ENCODE measurements at places on chromosomes 5 and 9.

DNA sequence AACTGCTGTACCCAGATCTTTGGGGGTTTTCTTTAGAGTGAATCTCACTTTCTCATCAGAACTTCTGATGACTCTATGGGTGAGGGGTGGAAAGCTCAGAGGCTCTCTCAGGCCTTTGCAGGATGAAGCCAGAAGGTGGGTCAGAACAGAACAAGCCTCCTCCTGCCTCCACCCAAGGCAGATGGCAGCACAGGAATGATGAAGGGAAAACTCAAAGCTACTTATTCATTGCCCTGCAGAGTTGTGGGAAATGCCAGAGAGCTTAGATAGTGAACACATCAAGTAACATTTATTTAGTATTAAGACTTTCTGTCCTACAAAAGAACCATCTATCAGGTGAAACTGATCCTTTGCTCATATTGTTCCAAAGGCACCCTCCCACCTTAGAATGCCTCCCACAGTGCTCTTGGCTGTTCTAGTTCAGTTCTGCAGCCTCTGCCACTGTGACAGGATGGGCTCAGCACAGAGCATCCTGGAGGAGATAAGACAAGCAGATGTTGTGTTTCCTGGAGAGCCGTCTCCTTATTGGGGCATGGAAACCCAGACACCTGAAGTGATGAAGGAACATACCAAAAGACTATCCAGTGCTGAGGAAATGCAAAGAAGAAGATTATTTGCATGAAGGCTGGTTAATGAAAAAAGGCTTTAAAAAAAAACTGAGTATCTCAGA, 146.6 kb downstream of the ADAMTS12 start:
- DNase-seq: no peak

DNA sequence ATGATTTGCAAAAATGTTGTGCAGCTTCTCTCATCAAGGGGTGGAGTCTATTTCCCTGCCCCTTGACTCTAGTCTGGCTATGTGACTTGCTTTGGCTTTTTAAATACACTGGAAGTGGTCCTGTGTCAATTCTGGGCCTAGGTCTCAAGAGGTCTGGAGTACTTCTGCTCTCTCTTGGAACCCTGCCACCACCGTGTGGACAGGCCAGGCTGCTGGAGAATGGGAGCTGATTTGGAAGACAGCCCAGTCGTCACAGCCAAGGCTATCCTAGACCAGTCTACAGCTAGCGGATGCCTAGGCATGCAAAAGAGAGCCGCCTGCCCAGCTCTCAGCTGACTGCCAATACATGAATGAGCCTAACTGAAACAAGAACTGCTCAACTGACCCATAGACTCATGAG, 56.7 kb upstream of the CLINT1 start:
- DNase-seq: no peak

GRCh38 chr5:39670391-39670790, 245.6 kb upstream of the DAB2 start:
- no peak for DNase-seq

GRCh38 chr5:126965061-126965475, 65.3 kb downstream of the MARCHF3 start:
- DNase-seq: no peak

GRCh38 chr5:90096415-90097081, 313.0 kb downstream of the CETN3 start:
- DNase-seq: peak; percentile 0

GRCh38 chr5:172450861-172451695, 3.2 kb downstream of the SH3PXD2B start:
- peak; percentile 27 for DNase-seq

DNA sequence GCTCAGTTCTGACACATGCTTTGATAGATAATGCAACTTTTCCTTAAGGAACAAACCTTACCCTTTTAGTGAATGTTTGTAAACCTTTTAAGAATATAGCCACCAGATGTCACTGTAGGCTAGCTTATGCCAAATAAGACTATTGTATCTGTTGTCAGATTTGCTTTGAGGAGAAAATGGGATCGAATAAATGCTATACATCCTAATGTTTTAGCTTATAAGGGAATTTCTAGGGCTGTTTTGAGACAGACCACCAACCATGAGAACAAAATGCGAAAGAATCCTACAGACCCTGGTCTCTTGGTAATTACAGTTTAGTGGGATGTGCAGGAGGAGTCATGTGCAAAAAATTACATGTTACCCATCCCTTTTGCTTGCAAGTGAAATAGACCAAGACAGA, 127.6 kb upstream of the NMUR2 start:
- DNase-seq: no peak

DNA sequence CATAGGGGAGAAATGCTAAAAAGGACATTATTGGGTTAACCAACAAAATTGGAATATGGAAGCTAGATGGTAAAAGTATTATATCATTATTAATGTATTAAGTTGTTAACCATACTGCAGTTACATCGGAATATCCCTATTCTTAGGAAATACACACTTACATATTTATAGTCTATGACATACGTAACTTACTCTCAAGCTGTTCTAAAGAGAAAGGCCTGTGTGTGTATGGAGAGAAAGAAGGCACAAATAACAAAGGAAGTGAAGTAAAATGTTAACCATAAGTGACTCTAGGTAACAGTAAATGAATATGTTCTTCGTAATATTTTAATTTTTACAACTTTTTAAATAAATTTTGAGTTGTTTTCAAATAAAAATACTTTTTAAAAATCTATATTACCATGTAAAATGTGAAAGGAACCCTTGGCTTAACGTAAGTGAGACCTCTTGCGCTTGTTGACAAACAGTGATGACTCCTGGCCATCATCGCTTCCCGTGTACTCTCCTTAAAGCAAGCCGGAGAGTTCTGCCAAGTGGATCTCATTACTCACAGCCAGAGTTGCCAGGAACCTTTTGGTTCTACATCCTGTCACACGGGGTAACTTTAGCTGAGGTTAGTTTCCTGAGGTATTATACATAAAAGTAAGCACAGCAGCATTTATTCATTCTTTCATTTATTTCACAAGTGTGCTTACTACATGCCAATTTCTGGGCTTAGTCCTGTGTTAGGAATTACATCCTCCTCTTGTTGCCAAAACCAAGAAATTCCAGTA, 165.4 kb downstream of the EPB41L4A start:
- DNase-seq: no peak

DNA sequence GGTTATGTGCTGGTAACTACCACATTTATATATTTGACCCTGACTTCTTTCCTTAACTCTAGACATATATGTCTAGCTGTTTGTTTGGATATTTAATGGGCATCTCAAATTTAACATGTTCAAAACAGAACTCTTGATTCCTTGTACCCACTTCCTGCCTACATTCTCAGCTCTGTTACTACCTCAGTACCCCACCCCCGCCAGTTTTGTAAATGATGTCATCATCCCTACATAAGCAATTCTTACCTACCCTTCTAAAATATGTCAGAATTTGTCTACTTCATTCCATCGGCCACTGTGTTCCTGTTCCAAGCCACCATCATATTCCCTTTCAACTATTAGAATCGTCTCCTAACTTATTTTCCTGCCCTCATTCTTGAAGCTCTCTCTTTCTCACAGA, 4.8 kb downstream of the RAD50 start:
- no peak for DNase-seq

DNA sequence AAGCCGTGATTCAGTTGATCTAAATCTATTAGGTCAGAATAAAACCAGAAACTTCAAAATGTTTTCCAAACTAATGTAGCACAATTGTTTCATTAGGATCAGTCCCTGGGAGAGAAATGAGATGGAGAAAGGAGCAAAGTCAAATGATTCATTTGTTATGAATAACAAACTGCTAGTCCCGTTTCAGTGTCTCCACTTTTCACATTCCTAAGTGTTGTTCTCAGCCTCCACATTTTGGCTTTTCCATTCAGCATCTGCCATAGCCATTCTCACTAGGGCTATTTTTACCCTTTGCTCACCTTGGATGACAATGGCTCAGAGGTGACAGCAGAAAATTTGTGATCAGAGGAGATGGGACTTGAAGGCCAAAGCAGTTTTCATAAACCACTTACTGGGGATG, 314.1 kb upstream of the KIF2A start:
- no peak for DNase-seq

GRCh38 chr5:54049144-54049543, 261.2 kb downstream of the ARL15 start:
- DNase-seq: no peak

- no peak for DNase-seq
Measured at GRCh38 chr9:18109675-18110074, 364.3 kb upstream of the ADAMTSL1 start.

- DNase-seq: no peak
Measured at GRCh38 chr9:96044401-96044800, 168.9 kb downstream of the ERCC6L2 start.

DNA sequence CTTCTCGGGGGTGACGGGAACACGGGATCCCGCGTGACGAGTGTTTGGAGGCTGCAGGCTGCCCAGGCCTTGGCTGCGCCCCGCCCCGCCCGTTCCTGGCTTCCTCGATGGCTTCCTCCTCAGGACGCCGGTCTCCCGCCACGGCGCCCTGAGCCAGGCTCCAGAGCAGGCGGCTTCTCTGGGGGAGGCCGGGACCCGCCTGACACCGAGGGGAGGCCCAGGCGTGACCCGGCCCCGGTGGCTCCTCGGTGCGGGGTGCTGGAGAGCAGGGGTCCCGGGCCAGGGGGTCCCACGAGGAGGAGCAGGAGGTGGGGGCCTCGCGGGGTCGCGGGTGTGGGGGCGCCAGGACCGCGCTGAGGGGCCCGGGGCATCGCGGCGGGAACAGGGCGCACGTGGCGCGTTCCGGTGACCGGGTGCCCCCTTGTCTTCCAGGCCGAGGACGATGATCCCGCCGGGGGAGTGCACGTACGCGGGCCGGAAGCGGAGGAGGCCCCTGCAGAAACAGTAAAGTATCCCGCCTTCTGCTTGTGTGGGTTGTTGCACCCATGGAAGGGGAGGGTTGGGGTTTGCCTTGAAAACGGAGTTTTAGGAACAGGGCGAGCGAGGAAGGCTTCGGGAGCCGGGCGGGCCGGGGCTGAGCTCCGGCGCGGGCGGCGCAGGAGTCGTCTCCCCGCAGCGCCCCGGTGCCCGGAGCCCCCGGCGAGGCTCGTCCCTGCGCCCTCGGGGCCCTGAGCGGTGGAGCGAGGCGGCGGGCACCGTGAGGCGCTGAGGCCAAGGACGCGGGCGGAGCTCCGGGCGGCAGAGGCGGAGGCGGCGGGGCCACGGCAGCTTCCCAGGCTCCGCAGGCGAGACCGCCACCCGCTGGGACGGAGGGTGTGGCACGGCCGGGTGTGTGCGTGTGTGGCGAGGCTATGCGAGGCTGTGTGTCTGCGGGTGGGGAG, 22.2 kb downstream of the AHRR start:
- DNase-seq: peak; percentile 25

GRCh38 chr5:176916337-176916736, 17.2 kb upstream of the HK3 start:
- DNase-seq: no peak

DNA sequence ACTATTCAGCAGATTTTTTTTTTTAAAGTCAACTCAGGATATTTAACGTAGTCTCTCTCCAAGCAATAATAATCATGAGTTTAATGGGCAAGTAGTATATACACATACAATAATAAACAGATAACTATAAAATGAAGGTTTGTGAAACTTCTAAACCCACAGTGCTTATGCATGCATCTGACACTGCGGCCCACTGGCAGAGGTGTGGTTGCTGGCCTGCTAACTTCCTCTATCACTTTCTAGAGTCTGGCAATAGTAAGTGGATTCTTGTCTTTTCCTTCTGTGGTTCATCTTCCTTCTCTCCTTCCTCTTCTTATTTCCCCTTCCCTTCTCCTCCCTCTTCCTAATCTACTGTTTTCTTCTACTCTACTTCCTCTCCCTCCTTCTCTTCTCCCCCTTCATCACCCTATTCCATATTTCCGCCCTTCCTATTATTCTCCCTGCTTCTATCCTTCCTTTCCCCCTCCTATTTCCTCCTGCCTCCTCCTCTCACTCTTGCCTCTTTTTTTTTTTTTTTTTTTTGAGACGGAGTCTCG, 18.6 kb upstream of the AGXT2 start:
- DNase-seq: no peak

GRCh38 chr5:87741881-87742280, 329.2 kb upstream of the CCNH start:
- no peak for DNase-seq

- DNase-seq: no peak
Measured at GRCh38 chr5:64637144-64637543, 53.2 kb upstream of the SHISAL2B start.

DNA sequence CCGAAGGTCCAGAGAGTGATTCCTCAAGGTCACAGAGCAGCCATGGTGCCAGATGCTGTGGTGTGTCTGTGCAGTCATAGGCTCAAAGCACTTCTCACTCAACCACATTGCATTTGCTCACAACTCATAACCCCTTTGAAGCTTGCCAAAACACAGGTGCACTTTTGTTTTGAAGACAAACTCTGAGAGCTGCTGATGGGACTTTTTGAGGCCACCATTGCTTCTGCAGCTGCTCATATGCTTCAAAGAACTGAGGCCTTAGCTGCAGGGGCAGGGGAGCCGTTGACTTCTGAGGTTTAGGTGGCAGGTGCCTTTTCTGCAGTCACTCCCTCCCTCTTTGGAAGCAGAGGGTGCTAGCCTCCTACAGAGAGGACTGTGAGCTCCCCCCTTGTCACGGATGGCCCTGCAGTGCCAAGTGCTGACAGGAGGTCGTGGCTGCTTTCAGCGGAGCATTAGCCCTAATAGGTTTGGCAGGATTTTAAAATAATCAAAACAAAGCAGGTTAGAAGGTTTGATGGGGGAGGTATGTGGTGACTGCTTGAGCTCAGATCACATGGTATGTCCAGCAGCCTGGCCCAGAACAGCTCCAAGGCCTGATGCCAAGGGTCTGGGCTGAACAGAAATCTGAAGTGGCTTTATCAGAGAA, 232.1 kb downstream of the MAN2A1 start:
- no peak for DNase-seq

DNA sequence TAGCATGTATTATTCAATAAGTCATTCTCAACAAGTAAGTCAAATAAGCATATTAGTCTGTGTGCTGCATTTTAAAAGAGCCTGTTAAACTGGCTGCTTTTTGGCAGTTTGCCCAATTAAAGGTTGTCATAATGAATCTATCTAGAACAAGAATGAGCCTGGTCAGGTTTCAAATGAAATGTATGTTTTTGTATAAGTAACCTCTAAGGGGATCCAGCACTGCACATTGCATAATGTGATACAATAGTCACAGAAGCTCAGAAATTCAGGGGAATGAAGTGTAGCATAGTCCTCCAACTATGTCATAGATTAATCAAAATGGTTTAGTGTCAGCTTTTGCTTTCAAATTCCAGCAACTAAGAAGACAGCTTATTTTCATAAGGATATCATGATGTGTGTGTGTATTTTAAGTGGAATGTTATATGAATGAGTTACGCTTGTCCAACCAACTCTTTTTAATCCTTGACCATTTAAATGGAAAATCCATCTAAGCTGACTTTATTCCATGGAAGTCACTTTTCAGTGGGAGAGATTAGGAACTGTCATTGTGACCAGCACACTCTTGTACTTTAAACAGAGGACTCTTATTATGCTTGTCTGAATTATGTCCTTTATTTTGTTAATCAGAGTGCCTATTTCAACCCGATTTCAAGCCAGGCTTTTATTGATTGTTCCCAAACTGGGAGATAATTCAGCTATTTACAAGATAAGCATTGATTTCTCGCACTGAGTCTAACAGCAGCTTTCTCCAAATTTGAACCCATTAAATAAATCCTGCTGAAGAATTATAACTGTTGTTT, 283.9 kb upstream of the ADAMTSL1 start:
- DNase-seq: no peak

All from stimulated activated CD4-positive, alpha-beta T cell treated with anti-CD3 and anti-CD28 coated beads, Interleukin-15, amount 100 ng/mL, for 48 hours (primary cell).